ENCODE measurements at places on chromosomes 12 and 14. TPM values are rescaled to one million over a fixed set of nuclear protein-coding genes. Genes with fewer than 3 reads are reported as not detected.

- H3K4me1 ChIP-seq = peaks cover 20% of the 10 kb centered on the region
- H3K27me3 ChIP-seq = no peaks in the 10 kb centered on the region
- no peaks in the 10 kb centered on the region for H3K36me3 ChIP-seq
- no peak overlapping the region for H3K4me3 ChIP-seq
Measured at GRCh38 chr14:34355584-34356263, 106.3 kb downstream of the SPTSSA start.

- no peaks in the 10 kb centered on the region for H3K36me3 ChIP-seq
- no peak within 1 kb of the TSS for H3K4me3 ChIP-seq
- H3K27ac ChIP-seq = no peak within 1 kb of the TSS
- peaks cover 33% of the 10 kb centered on the region for H3K27me3 ChIP-seq
- DNase-seq = peak; percentile 21
Measured at GRCh38 chr12:32896432-32897280, at the start of gene PKP2. PKP2 (minus strand) TSS chr12:32896777; CDS start chr12:32896731, 46 bp downstream.

GRCh38 chr14:71487449-71487848 is 444.8 kb upstream of the RGS6 start:
- no peak for DNase-seq
- H3K36me3 ChIP-seq = no peaks in the 10 kb centered on the region
- H3K4me3 ChIP-seq = no peak overlapping the region
- peaks cover 44% of the 10 kb centered on the region for H3K4me1 ChIP-seq

- H3K4me3 ChIP-seq = no peak overlapping the region
- no peak for DNase-seq
- H3K4me1 ChIP-seq = no peaks in the 10 kb centered on the region
- H3K27ac ChIP-seq = no peak overlapping the region
Measured at GRCh38 chr14:104421401-104421821, 158.2 kb upstream of the C14orf180 start.

DNA sequence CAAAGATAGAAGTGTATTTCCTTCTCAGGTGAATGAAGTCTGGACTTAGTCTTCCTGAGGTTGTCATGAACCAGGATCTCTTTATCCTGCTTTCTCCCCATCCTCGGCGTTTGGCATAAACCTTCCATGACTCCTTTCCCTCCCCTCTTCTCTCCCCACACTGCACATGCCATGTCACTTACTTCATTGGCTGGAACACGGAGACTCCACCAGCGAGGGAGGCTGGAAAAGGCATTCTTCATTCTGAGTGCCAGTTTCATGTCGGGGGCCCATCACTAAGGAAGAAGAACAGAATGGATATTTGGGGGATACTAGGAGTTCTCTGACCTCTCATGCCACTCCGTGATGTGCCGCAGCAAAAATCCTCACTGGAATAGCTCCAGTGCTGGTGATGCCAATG is 105.6 kb downstream of the VCPKMT start:
- H3K4me3 ChIP-seq = peak overlapping the region; percentile 9
- peak; percentile 79 for DNase-seq
- peaks cover 31% of the 10 kb centered on the region for H3K4me1 ChIP-seq
- H3K27ac ChIP-seq = peak overlapping the region; percentile 50

DNA sequence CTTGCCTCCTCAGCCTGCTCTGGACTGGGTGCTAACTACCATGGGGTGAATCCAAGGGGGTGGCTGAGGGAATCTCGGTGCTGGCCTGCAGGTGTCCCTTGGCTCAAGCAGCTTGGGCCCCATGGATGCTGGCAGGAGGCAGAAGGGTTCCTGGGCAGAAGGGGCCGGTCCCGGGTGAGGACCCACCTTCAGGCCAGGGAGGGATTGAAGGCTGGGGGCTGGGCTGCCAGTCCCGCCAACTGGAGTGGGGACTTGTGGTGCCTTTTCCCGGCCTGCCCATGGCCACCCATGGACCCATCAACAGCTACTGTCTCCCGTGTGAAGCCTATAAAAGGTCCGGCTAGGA is 550.1 kb downstream of the SLC6A15 start:
- no peak overlapping the region for H3K4me3 ChIP-seq
- H3K36me3 ChIP-seq = no peaks in the 10 kb centered on the region
- no peak for DNase-seq
- no peaks in the 10 kb centered on the region for H3K4me1 ChIP-seq

GRCh38 chr14:84209031-84209430 is 1320.9 kb upstream of the FLRT2 start:
- H3K36me3 ChIP-seq = no peaks in the 10 kb centered on the region
- no peak for DNase-seq
- H3K27ac ChIP-seq = no peak overlapping the region
- no peaks in the 10 kb centered on the region for H3K4me1 ChIP-seq

- DNase-seq = peak; percentile 38
- H3K4me1 ChIP-seq = peaks cover 6% of the 10 kb centered on the region
- no peak overlapping the region for H3K27ac ChIP-seq
- no peak overlapping the region for H3K4me3 ChIP-seq
- peaks cover 17% of the 10 kb centered on the region for H3K27me3 ChIP-seq
Measured at GRCh38 chr12:9273276-9273675, 65.1 kb upstream of the PZP start.

DNA sequence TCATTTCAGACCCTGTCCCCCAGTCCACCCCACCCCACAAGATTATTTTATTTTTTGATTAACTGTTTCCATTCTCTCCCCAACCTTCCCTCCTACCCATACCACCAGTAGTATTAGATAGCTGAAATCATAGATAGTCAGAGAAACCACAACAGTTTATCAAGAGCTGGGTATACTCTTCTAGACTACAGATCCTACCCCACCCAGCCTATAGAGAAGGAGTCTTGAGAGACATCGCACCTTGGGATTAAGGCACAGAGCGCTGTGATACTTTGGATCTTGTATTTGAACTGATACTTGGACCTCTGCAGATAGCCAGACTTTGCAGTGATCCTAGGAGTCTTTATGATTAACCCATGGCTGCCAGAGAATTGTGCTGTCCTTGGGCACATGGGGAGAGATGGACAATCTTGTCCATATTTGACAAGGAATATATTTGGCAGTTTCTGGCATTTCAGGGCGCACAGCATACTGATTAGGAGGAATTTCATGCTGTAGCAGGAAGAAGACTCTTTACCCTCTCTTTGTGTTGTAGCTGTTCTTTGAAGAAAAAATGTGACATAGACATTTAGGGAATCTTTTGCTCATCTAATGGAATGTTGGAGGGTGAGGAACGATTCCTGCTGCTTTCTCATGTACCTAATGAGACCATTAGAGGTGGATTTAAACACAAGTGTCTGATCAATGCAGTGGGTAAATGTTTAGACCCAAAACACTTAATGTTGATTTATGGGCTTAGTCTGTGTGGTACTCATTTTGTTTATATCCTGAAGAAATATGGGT is 982 bp downstream of the RBMS2 start:
- no peaks in the 10 kb centered on the region for H3K27me3 ChIP-seq
- peak overlapping the region; percentile 80 for H3K4me3 ChIP-seq
- peaks cover 70% of the 10 kb centered on the region for H3K4me1 ChIP-seq
- peak; percentile 59 for DNase-seq

GRCh38 chr12:26299751-26300150 is 104.4 kb downstream of the SSPN start:
- H3K4me1 ChIP-seq = peaks cover 11% of the 10 kb centered on the region
- no peak overlapping the region for H3K4me3 ChIP-seq
- H3K27me3 ChIP-seq = no peaks in the 10 kb centered on the region
- DNase-seq = no peak
- no peaks in the 10 kb centered on the region for H3K36me3 ChIP-seq

DNA sequence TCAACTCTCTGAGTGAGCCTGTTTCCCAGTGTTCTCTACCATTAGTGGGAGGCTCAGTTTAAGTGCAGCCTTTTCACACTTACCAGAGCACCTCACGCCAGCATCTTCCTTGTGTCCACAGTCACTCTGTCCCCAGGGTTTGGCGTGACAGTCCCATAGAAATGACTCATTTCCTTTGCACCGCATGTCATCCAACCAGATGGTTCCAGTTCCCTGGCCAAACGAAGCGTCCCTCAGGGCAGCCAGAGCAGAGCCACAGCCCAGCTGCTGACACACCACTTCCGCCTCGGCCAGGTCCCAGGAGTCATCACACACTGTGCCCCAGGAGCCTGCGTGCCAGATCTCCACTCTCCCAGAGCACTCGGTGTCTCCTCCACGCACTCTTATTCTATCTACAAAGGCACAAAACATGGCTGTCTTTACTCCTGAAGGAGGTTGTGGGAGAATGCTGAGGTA is 65.4 kb downstream of the ACSM4 start:
- no peaks in the 10 kb centered on the region for H3K36me3 ChIP-seq
- H3K4me1 ChIP-seq = peaks cover 5% of the 10 kb centered on the region
- no peaks in the 10 kb centered on the region for H3K27me3 ChIP-seq
- H3K27ac ChIP-seq = 0 out of 2 replicates have a peak overlapping the region, but pooled peaks have one; percentile 3

DNA sequence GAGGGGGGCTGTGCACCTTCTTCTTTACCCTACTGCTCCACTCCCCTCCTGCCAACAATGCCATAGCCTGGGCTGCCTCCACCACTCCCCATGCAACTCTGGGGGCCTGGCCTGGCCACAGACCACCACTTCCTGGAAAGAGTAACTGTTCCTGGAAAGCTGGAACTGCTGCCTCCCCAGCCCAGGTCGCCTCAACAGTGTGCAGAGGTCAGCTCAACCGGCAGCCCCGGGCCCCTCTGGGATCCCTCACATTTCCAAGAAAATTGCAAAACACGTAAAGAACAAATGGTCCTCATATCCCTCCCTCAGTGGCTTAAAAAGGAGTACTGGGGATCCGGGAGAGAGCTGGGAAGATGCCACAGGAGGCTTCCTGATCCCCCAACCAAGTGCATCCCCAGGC is 22.4 kb upstream of the DIO3 start:
- H3K36me3 ChIP-seq = no peaks in the 10 kb centered on the region
- no peak overlapping the region for H3K4me3 ChIP-seq
- DNase-seq = no peak
- no peaks in the 10 kb centered on the region for H3K4me1 ChIP-seq
- H3K27me3 ChIP-seq = peaks cover 20% of the 10 kb centered on the region

GRCh38 chr12:54416687-54417603 is 2.1 kb downstream of the ITGA5 start:
- H3K4me1 ChIP-seq = peaks cover 79% of the 10 kb centered on the region
- H3K4me3 ChIP-seq = peak overlapping the region; percentile 97
- peak overlapping the region; percentile 98 for H3K27ac ChIP-seq
- DNase-seq = peak; percentile 40
- H3K36me3 ChIP-seq = no peaks in the 10 kb centered on the region

DNA sequence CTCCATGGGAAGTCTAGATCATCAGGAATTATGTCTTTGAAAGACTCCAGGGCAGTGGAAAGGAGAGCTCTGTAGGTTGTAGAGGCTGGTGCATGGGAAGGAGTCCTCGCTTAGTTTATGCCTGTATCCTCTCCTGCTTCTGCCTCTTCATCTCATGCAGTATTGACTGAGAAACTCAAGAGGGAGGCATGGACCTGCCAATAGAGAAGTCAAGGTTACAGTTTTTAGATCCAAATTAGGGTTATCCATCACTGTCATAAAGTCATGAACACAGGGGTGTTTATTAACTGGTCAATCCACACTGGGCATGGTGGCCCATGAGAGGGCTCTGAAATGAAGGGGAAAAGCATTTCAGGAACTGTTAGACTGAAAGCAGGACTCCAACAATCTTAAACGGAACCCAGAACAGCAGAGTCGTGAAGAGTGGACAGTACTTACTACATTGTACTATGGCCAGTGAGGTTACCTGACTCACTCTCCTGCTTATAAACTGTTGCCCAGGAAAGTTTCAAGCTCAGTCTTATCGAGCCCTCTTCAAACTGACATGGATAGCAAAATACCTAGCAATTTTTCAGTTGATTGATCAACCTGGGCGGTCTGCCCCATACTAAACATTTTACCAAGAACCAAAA is 30.1 kb upstream of the DHRS7 start:
- H3K27ac ChIP-seq = no peak overlapping the region
- H3K4me3 ChIP-seq = no peak overlapping the region
- H3K4me1 ChIP-seq = no peaks in the 10 kb centered on the region
- no peaks in the 10 kb centered on the region for H3K27me3 ChIP-seq
- H3K36me3 ChIP-seq = no peaks in the 10 kb centered on the region
- DNase-seq = no peak

DNA sequence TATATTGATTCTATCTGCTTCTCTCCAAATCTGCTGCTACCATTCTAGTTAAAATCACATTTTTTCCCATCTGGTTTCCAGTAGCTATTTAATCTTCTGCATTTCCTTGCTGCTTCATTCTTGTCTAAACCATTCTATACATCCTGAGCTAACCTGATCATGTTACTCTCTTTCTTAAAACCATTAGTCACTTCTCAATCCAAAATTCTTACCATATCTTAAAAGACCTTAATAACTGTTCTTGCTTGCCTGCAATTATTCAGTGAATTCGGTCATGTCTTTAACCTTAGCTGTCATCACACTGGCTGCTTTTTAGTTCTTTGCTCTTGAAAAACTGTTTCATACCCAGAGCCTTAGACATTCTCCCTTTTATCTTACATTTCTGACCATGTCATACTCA is 56.4 kb upstream of the PZP start:
- H3K36me3 ChIP-seq = no peaks in the 10 kb centered on the region
- H3K27ac ChIP-seq = no peak overlapping the region
- no peak overlapping the region for H3K4me3 ChIP-seq
- no peaks in the 10 kb centered on the region for H3K27me3 ChIP-seq
- DNase-seq = no peak

DNA sequence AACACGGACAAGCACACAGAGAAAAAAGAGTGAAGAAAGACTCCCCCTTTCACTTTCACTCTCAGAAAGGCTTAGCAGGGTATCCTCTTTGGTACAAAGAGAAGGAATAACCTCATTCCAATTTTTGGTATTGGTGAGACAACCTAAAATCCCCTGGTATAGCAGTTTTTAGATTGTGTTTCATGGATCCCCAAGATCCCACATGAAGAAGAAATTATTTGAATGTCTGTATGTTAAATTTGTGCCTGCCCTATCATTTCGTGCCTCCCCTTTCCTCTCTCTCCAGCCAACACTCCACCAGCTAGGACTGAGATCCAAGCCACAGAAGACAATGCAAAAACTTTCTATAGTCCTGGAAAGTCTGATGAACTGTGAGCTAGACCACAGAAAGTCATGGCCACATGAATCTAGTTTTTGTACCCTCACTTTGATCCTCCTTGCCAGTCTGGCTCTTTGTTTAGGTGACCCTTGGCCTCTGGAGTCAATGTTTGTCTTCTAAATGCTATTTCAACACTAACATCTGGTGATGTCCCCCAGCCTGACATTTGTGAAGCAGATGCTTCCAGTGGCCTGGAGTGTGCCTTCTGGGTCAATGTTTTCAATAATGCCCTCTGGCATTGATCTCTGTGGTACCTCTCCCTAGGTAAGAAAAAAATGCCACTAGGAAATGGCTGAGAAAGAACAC is 181.9 kb upstream of the BMP4 start:
- no peaks in the 10 kb centered on the region for H3K4me1 ChIP-seq
- H3K27ac ChIP-seq = no peak overlapping the region
- H3K36me3 ChIP-seq = no peaks in the 10 kb centered on the region
- H3K27me3 ChIP-seq = peaks cover 5% of the 10 kb centered on the region

The ATP6V1D gene
- total RNA-seq = 129 TPM

The POTEG gene
- total RNA-seq = not detected

The CDKN3 gene
- total RNA-seq = 20.1 TPM

The TGM1 gene
- 1.3 TPM for total RNA-seq

The LMO3 gene
- not detected for total RNA-seq

The FSCB gene
- not detected for total RNA-seq

The IL26 gene
- total RNA-seq = not detected

The FBRSL1 gene
- total RNA-seq = 4.6 TPM

The GNB3 gene
- total RNA-seq = 3.2 TPM

Measured in GM23248 (cell line).